ENCODE measurements at places on chromosomes 3 and 15. TPM values are rescaled to one million over a fixed set of nuclear protein-coding genes. Genes with fewer than 3 reads are reported as not detected.

Gene GASK1A
- total RNA-seq = not detected

Gene SLCO2A1
- 0.02 TPM for total RNA-seq

Gene IQCF5
- not detected for total RNA-seq

Gene DNAH12
- total RNA-seq = 0.02 TPM

Gene PARP15
- not detected for total RNA-seq

Gene ZKSCAN7
- not detected for total RNA-seq

Gene IL20RB
- total RNA-seq = 0.77 TPM

Gene DLEC1
- 0.05 TPM for total RNA-seq

Gene C2CD4A
- 0.17 TPM for total RNA-seq

Gene RASSF1
- 20.4 TPM for total RNA-seq

Gene C3orf20
- total RNA-seq = 0.06 TPM

Gene COL7A1
- total RNA-seq = 149 TPM

Gene CRYGS
- total RNA-seq = 0.83 TPM

Gene NAA50
- 161 TPM for total RNA-seq

Gene PATL2
- not detected for total RNA-seq

Gene AQP9
- not detected for total RNA-seq

Gene MEIS2
- total RNA-seq = 8.6 TPM

Gene ST3GAL6
- total RNA-seq = 1.2 TPM

Gene EPHB3
- total RNA-seq = 0.26 TPM

Gene SAMMSON
- not detected for total RNA-seq

Gene CCR3
- total RNA-seq = not detected

Gene SNX22
- 0.81 TPM for total RNA-seq

Gene BCL2A1
- total RNA-seq = 12.6 TPM

Gene CPLX3
- total RNA-seq = not detected
